ENCODE measurements at places on chromosomes 12 and 14.

GRCh38 chr14:64764641-64765520 is 60.7 kb downstream of the PLEKHG3 start:
- no peak for DNase-seq

DNA sequence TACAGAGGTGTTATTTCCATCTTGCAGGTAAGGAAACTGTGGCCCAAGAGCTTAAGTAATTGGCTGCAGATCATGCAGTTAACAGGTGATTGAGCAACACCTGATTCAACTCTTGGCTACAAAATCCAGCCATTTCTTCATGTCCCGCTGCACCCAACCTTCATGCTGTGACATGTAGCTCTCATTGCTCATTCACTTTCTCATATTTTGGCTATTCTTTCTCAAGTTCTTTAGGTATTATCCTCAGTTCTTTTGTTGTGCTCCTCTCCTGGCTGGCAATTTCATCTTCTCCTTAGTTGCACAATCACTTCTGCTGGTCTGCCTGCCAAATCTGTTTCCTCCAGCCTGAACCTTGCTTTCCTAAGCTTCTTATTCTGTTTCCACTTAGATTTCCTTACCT is 300.8 kb downstream of the SSPN start:
- DNase-seq, result no peak

GRCh38 chr12:82486524-82487235 is 128.4 kb downstream of the METTL25 start:
- DNase-seq, result no peak

GRCh38 chr12:121190523-121191031 is 19.4 kb upstream of the P2RX4 start:
- no peak for DNase-seq

- DNase-seq, result no peak
Observed at GRCh38 chr12:105641749-105642148, 311.3 kb downstream of the C12orf75 start.

DNA sequence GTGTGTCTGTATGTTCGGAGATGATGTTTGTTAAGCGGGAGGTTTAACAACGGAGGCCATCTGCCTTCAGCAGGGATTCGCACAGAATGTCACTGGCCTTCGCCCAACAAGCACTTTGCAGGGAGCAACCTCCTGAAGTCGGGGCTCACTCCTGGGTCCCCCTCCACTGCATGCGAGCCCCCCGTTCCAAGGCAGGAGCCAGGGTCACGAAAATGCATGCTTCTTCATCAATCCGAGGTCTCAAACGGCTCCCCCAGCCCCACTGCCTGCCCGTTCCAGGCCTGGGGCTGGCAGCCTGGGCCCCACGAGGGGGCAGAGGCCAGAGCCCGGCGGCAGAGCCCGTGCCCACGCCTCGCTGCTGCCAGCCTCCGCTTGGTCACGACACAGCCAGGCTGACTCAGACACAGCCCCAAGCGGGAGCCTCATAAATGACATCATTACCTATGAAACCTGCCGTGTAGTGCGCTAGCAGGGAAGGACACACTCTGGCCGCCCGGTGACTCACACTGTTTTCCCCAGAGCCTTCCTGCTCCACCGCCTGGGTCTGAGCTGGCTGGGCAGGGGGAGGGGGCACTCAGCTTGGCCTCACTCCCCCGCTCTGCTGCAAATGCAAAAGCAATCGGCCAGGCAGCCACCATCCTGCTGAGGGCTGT is 169.5 kb upstream of the RTL1 start:
- DNase-seq, result no peak

DNA sequence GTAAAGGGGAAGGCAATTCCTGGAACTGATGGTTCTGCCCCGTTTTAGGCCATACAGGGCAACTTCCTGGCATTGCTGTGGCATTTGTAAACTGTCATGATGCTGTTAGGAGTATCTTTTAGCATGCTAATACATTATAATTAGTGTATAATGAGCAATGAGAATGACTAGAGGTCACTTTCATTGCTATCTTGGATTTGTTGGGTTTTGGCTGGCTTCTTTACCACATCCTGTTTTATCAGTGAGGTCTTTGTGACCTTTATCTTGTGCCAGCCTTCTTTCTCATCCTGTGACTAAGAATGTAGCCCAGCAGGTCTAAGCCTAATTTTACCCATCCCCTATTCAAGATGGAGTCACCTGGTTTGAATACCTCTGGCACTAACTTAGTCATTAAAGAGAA is 51.2 kb downstream of the TESPA1 start:
- no peak for DNase-seq

- no peak for DNase-seq
Observed at GRCh38 chr12:22256605-22257004, 77.9 kb downstream of the ST8SIA1 start.

- no peak for DNase-seq
Observed at GRCh38 chr12:54272214-54272613, 7.7 kb downstream of the CBX5 start.

DNA sequence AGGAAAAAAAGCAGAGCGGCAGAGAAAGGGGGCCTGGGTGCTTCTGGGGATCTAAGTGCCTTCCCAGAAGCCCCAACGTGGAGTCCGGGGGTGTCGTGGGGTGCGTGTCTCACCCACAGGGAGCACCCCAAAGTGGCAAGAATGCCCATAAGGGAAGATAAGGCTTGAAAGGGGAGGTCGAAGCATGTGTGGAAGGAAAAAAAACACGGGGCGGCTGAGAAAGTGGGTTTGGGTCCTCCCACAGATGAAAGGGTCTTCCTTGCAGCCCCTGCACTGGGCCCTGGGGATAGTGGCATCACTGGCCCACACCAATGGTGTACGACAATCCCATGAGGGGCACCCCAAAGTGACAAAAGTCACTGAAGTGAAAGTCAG is 275.5 kb downstream of the ALG10 start:
- no peak for DNase-seq

DNA sequence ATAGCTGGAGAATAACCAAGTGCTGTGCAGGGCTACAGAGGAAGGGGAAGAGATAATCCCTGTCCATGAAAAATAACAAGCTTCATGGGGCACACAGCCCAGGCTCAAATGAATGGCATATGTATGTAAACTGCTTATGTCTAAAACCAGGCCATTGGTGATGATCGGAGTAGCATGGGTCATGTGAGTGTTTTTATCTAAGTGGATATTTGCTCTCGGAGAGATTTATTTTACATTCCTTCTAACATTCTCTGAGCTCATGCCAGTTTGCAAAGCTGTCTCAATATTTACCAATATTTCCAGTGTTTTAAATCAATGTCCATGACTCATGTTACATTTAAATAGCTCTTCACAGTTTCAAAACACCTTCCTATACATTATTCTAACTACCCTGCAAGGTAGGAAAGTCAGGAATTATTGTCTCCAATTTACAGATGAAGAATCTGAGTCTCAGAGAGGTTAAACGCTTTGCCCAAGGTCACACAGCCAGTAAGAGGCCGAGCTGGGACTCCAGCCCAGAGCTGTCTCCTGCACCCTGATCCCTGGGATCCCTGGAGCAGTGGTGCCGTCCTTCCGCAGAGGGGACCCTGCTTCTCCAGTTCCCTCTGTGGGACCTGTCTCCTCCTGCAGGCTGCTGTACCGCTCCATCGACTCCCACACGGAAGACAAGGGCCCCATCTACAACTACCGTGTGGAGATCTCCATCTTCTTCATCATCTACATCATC is 186.7 kb upstream of the FKBP4 start:
- DNase-seq, result no peak

GRCh38 chr12:131675126-131676080 is 35.5 kb upstream of the SFSWAP start:
- DNase-seq, result no peak

GRCh38 chr14:50394713-50395112 is 2.0 kb downstream of the CDKL1 start:
- no peak for DNase-seq

GRCh38 chr14:31932675-31933074 is 144.4 kb upstream of the ARHGAP5 start:
- DNase-seq, result no peak

- DNase-seq, result no peak
Observed at GRCh38 chr12:50207424-50207823, 40.3 kb upstream of the CERS5 start.

DNA sequence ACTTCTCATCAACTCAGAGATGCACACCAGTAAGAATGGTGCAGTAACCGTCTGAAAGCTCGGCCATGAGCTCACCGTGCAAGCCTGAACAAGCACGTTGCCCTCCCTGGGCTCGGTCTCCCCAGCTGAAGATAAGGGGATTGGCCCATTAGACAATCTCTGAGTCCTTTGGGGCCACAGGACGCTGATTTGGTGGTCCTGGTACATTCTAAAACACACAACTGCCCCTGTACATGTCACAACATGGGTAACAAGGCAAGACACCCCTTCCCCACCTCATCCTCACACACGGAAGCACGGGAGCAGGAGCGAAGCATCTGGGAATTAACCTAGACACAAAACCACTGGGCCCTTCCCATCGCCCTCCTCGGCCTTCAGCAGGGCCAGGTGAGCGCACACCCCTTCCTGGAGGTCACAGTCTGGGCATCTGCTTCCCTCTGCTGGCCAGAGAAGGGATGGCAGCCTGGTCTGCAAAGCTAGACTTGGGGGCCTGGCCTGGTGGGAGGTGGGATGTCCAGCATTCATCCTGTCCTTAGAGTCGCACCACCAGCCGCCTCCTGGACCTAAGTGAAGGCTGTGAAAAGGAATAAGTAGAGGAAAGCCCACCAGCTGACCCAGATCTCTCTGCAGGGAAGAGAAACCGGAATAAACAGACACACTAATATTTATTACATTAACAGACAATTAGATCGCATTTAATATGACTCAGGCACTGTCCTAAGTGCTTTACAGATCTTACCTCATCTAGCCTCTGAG is 18.9 kb upstream of the SMUG1 start:
- DNase-seq, result peak; percentile 53

DNA sequence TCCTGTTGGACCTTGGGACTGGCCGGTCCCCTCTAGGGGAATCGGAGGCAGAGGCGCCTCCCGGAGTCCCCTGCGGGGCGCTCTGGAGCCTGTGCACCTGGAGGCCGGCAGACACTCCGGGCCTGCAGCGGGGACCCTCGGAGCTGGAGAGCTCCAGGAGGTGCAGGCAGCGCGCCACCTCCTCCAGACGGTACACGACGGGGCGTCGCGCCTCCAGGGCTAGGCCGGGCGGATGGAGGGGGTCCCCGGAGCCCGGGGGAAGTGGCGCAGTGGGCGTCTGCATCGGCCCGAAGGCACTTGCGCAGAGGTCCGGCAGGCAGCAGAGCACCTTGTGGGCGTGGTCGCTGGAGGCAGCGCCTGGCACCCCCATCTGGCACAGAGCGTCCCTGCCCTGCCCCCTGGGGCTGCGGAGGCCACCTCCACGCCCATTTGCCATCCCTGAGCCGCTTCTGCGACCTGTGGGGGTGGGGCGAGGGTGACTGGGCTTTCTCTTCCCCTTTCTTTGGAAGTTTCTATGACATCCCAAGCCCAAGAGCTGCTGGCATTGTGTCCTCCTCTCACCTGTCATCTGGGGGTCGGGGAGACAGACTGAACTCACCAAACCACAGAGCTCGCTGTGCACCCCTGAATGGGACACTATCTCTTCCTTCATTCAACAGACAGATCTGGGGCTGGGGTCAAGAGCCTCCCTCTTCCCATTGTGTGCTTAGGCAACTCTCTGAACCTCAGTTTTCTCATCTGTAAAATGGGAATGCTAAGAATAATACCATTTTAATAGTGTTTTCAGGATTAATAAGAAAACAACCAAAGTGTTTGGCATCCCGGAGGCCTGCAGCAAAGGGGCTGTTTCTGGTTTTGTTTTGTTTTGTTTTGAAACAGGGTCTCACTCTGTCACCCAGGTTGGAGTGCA is 37.5 kb upstream of the CORO1C start:
- no peak for DNase-seq

DNA sequence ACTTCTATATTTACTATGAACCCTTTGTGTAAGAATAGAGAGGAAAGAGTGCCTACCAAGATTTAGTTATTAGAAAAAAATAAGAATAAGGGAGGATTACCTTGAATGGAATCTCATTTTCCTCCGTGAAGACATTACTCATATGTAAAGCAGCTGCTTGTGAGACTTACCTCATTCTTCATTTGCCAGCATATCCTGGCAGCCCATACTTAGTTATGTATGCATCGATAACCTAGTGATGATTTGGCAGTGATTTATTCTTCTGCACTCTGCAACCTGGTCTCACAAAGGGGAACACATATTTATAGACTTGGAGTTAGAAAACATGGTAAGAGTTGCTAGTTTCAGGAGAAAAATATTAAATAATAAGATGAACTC is 56.8 kb downstream of the LRFN5 start:
- no peak for DNase-seq

- no peak for DNase-seq
Observed at GRCh38 chr14:92584816-92585215, 71.2 kb downstream of the RIN3 start.

GRCh38 chr12:30782316-30783173 is 27.8 kb upstream of the CAPRIN2 start:
- no peak for DNase-seq

GRCh38 chr12:1884651-1885050 is 33.8 kb downstream of the CACNA2D4 start:
- no peak for DNase-seq

- DNase-seq, result no peak
Observed at GRCh38 chr14:34180869-34181268, 230.0 kb upstream of the EGLN3 start.

DNA sequence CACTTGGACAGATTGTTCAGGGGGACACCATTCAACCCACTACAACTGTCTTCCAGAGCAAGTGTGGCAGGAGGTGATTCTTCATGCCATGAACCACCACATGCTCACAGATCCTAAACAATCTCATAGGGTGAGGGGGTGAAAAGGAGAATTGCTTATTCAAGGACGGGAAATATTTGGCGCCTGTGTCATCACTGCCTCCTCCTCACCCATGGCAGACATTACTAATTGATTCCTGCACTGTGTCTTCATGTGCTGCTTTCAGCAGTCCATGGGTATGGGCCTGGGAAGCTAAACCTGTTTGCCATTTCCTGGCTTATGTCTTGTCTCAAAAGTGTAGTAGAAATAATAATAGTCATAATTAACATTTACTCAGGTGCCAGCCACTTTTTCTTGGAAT is 31.3 kb downstream of the MMAB start:
- DNase-seq, result no peak

DNA sequence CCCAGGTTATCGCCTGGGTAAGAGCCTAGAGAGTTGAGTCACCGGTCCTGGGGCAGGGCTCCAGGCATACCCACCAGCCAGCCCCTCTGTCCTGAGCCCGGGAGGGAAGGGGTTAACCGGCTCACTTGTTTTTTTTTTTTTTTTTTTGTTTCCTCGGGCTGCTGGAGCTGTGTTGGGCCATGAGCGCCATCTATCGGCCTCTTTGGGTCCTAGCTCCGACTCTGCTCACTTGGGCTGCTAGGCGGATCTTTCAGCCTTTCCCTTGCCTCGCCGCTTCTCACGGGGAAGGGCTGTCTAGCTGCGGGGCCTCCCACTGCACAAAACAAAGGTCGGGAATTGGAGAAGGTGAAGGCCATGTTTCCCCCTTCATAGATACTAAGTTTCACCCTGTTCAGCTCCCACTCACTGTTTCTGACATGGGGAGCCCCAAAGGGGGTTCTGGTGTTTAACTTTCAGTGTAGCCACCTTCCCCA is 2.8 kb upstream of the SMUG1 start:
- DNase-seq, result peak; percentile 61

- no peak for DNase-seq
Observed at GRCh38 chr12:126404293-126404881, 1339.2 kb downstream of the AACS start.
